ENCODE measurements at places on chromosomes 6 and 20.
A peak's percentile ranks its signal among the peaks of the same experiment; 100 is the strongest.

- DNase-seq: no peak
Observed at GRCh38 chr6:28531479-28532128, 5.9 kb downstream of the GPX5 start.

DNA sequence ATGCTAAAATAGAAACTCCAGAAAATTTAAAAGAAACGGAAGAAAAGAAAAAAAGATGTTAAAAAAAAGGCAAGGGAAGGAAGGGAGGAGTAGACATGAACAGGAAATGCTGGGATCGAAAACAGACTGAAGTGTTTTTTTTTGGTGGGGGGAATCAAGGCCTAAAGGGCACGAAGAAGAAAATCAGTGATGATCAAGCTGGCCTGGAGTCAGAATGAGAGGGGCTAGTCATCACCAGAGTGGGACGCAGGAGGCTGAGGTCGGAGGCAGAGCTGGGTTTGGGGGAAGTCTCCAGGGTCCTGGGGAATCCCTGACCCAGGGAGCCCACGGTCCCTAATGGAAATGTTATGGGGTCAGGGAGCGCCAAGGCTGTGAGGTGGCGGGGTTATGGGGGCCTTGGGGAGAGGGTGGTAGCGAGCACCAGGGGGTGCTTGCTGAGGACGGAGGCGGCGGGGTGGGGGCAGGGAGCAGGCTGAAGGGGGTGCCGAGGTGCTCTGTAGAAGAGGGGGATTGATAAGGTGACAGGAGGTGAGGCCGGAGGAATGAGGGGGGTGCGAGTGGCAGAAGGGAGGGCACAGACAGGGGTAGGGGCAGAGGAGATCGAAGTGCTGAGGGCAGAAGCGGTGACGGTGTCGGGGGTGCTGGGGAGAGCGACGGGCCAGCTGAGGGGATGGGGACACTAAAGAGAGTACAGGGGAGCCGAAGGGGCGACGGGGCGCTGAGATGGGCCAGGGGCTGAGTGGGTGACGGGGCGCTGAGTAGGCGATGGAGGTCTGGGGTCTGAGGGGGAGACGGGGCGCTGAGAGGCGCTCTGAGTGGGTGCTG lies 684 bp downstream of the ZNFX1 start:
- DNase-seq: peak; percentile 15

DNA sequence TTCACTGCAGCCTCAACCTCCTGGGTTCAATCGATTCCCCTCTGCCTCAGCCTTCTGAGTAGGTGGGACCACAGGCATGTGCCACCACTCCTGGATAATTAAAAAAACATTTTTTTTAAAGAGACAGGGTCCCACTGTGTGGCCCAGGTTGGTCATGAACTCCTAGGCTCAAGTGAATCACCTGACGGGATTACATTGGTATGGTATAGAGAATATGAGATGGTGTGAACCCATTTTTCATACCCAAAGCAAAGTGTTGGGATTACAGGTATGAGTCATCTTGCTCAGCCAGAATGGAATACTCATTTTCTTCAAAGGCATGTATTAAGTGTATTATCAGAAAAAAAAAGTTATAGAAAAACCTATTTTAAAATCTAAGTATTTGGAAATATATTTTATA lies 114.2 kb downstream of the AHI1 start:
- no peak for DNase-seq

- DNase-seq: no peak
Observed at GRCh38 chr20:12371990-12372389, 454.3 kb downstream of the BTBD3 start.

GRCh38 chr20:8545212-8545611 lies 413.1 kb downstream of the PLCB1 start:
- DNase-seq: peak; percentile 6

GRCh38 chr6:170485159-170485558 lies 67.9 kb downstream of the PSMB1 start:
- DNase-seq: no peak

GRCh38 chr20:19375395-19375794 lies 163.0 kb downstream of the SLC24A3 start:
- no peak for DNase-seq

DNA sequence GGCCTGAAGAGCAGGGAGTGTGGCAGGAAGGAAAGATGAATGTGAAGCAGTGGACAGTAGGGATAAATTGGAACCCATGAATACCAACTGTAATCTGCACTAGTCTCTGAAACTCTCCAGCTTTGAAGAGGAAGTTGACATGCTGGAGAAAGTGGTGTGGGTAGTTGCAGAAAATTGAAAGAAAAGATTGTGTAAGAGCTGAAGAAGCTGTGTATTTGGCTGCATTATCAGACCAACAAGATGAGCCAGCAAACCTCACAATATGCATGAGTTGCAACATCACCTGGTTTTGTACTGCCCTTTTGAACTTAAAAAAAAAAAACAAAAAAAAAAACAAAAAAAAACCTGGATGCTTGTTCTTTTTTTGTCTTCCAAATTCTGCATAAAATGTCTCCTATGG lies 921.9 kb upstream of the EYS start:
- DNase-seq: no peak

- DNase-seq: no peak
Observed at GRCh38 chr20:54650052-54650719, 174.8 kb downstream of the DOK5 start.

DNA sequence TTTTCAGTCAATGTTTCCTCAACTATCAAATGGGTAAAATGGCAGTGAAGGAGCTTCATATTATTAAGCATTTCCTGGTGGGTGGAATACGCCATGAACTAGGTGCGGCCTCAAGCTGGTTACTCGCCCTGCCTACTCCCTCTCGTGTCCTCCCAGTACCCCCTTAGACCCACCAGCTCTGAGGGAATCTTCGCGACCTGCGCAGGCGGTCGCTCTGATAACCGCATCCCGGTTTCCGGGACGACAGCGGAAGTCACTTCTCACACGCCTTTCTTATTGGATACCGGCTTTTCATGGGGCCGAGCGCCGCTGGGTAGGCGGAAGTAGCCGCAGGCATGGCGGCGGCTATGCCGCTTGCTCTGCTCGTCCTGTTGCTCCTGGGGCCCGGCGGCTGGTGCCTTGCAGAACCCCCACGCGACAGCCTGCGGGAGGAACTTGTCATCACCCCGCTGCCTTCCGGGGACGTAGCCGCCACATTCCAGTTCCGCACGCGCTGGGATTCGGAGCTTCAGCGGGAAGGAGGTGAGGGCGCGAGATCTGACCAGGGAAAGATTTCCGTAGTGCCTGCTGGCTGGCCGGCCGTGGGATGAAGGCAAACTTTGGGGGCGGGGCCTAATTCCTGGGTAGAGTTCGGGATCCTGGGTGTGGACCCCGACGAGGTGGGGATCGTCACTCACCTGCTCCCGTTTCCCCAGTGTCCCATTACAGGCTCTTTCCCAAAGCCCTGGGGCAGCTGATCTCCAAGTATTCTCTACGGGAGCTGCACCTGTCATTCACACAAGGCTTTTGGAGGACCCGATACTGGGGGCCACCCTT lies at the start of gene PIGT:
PIGT (plus strand) TSS at position 320 of the 816 bp plus-strand sequence; CDS start at position 336, 16 bp downstream.
- DNase-seq: peak; percentile 80

DNA sequence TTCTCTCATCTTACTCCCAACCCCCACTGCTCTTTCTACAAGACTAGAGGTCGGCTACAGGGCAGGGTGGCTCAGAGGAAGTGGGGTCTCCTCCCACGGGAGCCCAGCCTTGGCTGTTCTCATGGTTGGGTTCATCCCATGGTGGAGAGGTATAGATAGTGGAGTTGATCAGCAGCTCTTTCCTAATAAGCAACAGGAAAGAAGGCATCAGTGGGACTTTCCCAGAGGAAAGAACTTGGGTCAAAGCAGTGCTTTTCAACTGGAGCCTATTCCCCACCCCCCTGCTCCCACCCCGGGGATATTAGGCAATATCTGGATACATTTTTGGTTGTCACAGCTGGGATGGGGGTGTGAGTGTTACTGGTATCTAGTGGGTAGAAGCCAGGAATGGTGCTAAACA lies 200.9 kb downstream of the NFATC2 start:
- DNase-seq: no peak

- no peak for DNase-seq
Observed at GRCh38 chr20:18138266-18138582, 561 bp downstream of the KAT14 start.

GRCh38 chr20:12535770-12536169 lies 473.0 kb upstream of the SPTLC3 start:
- no peak for DNase-seq

- no peak for DNase-seq
Observed at GRCh38 chr6:35786272-35786671, 5.5 kb downstream of the CLPSL1 start.

DNA sequence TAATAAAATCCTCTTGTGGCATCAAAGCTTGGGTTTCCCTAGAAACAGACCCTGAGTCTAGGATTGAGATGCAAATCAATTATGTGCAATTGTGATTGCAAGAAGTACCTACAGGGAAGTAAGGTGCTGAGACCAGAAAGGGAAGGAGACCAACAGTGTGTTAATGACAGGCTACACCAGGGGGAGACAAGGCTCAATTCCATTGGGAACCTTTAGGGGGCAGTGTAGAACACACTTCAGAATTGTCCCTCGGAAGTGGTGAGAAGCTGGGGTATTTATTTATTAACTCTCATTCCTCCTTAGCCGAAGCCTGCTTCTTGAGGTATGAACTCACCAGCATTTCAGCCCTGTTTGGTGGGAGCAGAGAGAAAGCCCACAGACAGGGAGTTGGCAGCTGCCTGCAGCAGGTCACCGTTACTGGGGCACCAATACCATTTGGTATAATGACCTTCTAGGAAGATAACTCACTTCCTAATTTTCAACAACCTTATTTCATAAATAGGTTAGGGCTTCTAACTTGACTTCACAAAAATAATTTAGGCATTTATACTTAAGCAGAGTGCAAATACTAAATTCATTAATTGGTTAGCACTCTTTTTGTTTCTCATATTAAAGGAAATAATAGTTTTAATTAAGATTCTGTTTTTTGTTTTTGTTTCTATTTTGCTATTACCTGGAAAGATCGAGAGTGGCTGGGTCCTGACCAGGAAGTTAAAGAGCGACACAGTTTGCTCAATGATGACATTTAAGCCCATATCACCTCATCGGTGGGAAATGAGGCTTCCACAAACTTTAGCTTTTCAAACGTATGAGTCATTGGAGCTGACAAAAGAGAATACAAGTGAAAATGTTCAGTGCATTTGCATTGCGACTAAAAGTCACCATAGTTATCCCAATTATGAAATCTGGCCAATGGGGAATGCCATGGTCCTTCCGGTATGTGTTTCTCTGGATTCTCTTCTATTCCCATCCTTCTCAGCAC lies 94.8 kb downstream of the BTBD3 start:
- no peak for DNase-seq

DNA sequence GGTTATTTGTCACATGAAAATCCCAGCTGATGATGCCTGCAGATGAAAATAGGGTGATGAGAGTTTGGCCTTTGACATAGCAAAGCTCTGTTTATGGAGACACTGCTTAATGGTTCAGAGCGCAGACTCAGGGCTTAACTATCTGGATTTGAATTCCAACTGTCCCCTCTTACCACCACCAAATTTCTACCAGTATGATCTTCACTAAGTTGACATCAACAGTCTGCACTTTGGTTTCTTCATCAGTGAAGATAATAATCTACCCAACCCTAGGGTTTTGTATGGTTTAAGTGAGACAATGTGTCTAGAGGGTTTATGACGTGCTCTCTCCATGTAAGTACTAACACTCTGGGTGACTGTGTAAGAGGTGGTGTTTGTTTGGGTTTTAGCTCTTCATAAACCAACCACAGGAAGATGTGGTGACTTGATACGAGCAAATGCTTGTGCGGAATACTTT lies 151.4 kb upstream of the TNFAIP3 start:
- DNase-seq: no peak

DNA sequence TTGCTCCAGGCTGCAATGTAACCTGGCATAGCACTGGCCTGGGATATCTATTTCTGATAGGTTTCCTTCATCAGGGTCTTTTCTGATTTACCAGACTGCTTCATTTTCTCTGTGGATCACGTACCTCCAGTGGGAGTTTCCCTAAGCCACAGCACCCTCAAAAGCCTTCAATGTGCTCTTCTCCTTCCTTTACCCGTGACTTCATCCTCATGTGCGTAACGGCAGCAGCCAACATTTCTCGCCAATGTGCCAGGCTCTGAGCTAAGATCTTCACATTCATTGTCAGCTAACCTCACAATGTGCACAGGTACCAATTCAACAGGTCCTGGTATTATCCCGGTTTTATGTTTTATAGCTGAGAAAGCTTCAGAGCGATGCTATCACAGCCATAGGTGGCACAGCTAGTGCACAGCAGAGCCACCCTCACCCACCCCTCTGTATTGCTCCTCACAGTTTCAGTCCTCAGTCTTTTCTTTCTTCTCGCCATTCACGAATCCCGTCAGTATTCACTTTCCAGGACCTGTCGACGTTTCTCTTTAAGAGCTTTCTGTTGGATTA lies 58.2 kb downstream of the TNFAIP3 start:
- no peak for DNase-seq

DNA sequence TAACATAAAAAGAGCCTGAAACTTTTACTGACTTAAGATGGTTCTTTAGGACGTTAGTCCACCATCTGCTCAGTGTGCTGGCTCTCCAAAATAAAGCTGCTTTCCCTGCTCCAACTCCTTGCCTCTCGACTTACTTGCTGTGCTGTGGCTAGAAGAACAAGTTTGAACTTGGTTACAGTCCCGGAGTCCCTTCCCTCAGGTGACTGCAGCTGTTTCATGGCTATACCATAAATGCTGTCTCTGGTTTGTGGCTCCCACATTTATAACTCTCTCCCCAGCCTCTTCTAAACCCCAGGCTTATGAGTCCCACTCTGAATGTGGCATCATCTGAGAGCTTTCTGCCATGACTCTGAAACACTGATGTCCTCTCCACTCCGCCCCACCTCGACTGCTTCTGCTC lies 306.4 kb upstream of the PRND start:
- DNase-seq: no peak

DNA sequence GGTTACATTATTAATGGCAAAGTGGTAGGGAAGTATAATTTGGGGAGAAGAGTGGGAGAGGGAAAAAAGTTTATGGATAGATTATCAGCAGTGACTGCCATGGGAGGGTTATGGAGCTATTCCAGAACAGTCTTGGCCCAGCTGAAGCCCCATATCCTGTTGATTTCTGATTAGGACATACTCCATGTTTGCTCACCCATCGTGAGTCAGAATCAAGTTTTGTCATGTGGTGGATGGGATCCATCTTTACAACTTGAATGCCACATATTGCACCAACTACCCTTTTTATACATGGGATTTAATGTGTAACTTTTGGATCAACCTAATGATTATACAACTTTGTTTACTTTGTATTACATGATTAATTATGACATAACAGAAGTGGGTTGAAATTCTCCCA lies 217.0 kb downstream of the HAO1 start:
- no peak for DNase-seq

DNA sequence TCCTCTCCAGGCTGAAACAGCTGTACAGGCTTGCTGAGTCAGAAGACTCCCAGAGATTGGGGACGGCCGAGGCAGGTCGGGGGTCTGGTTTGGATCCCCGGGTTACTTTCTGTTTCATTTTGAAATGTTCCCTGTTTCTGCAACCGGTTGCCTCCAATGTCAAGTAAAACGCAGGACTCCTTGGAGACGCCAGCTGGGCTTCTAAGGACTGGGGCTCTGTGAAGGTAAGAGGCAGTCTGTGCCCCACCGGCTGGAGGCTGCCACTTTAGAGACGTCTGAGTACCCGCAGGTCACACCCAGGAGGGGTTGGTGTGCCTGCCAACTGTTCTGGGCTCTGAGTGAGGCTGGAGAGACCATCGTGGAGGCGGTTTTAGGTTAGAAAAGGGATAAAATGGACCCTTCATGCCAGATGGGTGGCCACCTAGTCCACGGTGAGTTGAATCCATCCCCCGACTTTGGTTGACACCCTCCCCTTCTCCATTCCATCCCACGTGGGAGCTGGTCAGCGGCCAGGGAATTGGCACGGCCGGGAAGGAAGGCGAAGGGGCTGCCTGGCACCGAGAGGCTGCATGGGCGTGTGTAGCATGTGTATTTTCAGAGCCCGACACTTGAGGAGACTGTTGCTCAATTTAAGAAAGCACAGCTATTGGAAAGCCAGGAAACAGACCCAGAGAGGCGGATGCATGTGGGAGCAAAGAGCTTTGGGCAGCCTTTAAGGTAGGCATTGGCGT lies 240.9 kb downstream of the PHACTR1 start:
- peak; percentile 80 for DNase-seq
